IMR-90 (cell line): ENCODE measurements at places on chromosomes 6 and 20. TPM values are rescaled to one million over a fixed set of nuclear protein-coding genes. Genes with fewer than 3 reads are reported as not detected.

The WFDC5 gene
- not detected in 2 replicates for total RNA-seq

The GLYATL3 gene
- total RNA-seq, result not detected in 2 replicates

The PRRT1 gene
- total RNA-seq, result not detected in 2 replicates

The TAAR8 gene
- total RNA-seq, result not detected in 2 replicates

The BPIFB4 gene
- not detected in 2 replicates for total RNA-seq

The LTB gene
- not detected in 2 replicates for total RNA-seq

The GINS1 gene
- 6.6 and 12.2 TPM in 2 replicates for total RNA-seq

The TRIM40 gene
- total RNA-seq, result not detected in 2 replicates

The RAET1E gene
- total RNA-seq, result not detected in 2 replicates

The PNLDC1 gene
- total RNA-seq, result not detected in 2 replicates

The PHACTR3 gene
- total RNA-seq, result not detected in 2 replicates

The ARMH2 gene
- not detected in 2 replicates for total RNA-seq

The AGPAT4 gene
- 3.6 and 3.8 TPM in 2 replicates for total RNA-seq

The OR2H1 gene
- total RNA-seq, result not detected in 2 replicates

The TMEM200A gene
- total RNA-seq, result 37.1 and 47.8 TPM in 2 replicates

The CPNE5 gene
- total RNA-seq, result not detected in 2 replicates

The ERMARD gene
- 15.1 and 17.2 TPM in 2 replicates for total RNA-seq

The CYP39A1 gene
- total RNA-seq, result under 0.01 TPM in 1 of 2 replicates, not detected in the other
